ENCODE measurements at places on chromosomes 5 and 9.

- DNase-seq: no peak
These were observed 12.4 kb downstream of the CCDC187 start for GRCh38 chr9:136291306-136292025.

- no peak for DNase-seq
These were observed 47.3 kb downstream of the SLC1A1 start for GRCh38 chr9:4537581-4537980.

GRCh38 chr5:89128092-89128491 is 245.1 kb upstream of the MEF2C start:
- no peak for DNase-seq

GRCh38 chr9:81771571-81771970 is 82.2 kb upstream of the TLE1 start:
- no peak for DNase-seq

- no peak for DNase-seq
These were observed 419.2 kb downstream of the AGTPBP1 start for GRCh38 chr9:85322592-85322991.

DNA sequence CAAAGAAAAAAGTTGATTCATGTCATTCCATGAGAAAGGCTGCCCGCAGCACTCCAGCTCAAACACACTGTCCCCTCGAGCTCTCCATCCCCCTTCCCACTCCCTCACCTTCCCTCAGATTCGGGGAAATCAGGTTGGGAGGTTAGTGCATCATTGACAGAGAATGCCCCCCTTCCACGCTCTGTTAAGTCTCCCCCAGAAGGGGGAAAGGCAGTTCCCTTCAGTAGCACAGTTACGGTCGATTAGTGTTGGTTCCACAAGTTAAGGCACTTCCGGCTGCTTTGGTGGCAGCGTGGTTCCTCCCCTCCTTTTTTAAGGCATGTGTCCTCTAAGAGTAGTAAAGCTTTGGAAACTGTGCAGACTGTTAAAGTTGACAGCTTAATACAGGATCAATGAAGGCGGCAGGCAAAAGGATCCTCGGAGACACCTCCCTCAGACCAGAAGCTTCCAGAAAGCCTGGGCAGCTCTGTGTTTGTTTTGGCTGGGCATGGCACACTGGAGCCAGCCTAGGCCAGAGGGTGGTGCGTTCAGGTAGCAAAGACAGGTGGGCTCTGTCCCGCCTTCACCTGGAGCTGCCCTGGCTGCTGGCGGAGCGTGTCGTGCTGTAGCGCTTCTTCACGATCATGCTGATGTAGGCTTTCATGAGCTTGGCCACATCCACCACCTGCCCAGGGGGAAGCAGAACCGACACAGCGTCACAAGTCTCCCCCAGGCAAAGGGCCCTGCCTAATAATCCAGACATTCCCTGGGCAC is 49.5 kb upstream of the RETREG1 start:
- DNase-seq: no peak

DNA sequence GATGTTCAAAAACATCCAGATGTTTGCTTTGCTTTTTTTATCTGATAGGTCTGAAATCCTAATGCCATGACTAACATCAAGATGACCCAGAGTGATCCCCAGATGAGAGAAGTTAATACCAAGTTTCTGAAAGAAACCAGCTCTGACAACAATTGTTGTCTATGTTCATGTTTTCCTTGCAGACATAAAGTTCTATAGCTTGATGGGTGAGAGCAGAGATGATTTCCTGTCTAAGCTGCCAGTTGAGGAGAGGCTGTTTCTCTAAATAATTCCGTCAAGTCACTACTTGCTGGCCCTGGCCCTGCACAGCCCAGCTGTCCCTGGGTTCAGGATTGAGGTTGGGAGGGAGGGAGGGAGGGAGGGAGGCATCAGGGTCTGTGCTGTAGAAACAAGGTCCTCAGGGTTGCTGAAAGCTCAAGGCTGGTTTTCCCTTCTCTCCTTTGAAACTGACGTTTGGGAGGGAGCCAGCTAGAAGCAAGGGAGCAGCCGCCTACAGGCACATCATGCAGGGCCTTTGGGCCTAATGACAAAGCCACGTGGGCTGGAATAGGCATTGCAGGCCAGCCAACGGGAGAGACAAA is 3.9 kb downstream of the SPARC start:
- DNase-seq: no peak

DNA sequence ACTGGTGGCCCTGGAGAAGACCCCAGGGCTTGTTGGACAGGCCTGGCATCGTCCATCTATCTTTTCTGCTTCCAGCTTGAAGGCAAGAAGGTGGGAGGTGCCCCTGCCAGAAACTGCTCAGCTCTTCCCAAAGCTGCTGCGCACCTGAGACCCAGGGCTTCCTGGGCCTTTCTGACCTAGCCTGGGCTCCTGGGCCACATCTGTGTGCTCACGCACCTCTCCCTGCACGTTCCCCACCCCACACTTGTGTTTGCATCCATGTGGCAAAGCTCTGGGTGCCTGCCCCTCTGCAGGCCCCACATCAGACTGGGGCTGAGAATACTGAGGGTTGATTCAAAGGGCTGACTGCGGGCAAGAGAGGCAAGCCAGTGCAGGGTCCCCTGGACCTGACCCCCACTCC is 63.4 kb downstream of the PFDN1 start:
- no peak for DNase-seq

- no peak for DNase-seq
These were observed 69.4 kb downstream of the C9orf50 start for GRCh38 chr9:129551393-129551973.

GRCh38 chr5:164300295-164300694 is 794.9 kb downstream of the MAT2B start:
- DNase-seq: no peak

DNA sequence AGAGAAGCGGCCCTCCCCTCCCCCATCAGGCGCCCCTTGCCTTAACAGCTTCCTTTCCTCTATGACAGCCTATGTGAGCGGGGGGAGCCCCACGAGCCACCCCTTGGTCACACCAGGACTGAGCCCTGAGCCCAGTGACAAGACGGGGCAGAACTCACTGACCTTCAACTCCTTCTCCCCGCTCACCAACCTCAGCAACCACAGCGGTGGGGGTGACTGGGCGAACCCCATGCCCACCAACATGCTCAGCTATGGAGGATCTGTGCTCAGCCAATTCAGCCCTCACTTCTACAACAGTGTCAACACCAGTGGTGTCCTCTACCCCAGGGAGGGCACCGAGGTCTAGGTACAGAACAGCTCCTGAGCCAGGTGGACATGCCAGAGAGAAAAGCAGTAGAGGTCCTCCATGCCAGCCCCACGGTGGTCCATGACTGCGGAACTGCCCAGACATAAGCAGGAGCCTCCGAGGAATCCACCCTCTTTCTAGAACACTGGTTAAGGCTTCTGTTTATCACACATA is 2.6 kb downstream of the FOXI1 start:
- DNase-seq: no peak

DNA sequence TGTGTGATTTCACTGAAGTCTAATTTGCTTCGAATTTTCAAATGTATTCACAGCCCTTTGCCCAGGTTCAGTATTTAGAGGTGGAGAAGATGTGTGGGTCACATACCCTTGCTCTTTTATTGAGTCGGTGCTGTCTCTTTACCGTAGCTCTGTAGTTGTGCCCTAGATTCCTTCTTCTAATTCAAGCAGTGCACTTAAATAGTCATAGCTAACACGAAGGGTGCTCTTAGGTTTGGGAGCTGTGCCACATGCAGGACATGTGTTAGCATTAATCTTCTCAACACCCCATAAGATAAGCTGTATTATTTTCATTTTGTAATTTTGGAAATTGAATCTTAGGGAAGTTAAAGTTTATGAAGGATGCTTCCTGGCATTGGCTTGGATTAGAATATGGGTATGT is 293.3 kb downstream of the MAST4 start:
- DNase-seq: no peak

DNA sequence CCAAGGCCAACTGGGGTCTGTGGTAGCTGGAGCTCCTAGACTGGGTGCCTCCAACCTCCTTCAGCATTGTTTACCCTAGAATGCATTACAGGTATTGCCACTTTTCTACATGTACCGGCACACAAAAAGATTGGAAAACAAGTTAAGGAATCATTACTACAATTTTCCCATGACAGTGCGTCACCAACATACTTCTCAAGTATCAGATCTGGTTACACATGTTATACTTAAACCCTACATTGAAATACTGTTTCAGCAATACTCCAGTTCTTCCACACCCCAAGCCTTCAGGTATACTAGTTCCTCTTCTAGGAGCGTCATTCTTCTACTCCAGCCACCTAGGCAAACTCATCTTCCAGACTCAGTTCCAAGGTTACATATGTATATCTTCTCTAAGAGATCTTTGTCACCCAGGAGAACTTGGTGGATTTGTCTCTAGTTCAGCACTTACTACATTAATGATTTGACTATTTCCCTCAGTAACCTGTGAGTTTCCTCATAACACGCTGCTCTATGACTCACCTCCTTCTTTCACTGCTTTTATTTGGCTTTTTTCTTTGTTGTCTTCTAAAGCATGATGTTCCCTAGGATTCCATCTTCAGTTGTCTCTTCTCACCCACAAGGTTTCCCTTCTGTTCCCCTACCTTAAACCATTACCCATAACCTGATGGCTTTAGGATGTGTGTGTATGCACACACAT is 217.0 kb downstream of the AP3B1 start:
- DNase-seq: no peak

DNA sequence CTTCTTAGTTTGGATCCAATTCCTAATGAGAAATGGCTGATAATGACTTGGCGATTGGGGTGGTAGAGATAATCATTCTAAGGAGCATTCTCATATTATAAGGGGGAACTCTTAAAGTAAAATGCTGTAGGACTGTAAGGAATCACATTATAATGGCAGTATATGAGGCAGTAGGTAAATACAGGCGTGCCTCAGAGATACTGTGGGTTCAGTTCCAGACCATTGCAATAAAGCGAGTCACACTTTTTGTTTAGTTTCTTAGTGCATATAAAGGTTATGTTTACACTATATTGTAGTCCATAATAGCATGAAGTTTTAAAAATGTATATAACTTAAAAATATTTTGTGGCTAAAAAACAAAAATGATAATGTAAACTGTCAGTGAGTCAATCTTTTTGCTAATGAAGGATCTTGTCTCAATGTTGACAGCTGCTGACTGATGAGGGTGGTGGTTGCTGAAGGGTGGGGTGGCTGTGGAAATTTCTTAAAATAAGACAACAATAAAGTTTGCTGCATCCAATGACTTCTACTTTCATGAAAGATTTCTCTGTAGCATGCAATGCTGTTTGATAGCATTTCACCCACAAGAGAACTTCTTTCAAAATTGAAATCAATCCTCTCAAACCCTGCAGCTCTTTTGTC is 15.8 kb downstream of the NMUR2 start:
- DNase-seq: no peak

GRCh38 chr9:99127356-99128132 is 22.6 kb downstream of the TGFBR1 start:
- DNase-seq: no peak

DNA sequence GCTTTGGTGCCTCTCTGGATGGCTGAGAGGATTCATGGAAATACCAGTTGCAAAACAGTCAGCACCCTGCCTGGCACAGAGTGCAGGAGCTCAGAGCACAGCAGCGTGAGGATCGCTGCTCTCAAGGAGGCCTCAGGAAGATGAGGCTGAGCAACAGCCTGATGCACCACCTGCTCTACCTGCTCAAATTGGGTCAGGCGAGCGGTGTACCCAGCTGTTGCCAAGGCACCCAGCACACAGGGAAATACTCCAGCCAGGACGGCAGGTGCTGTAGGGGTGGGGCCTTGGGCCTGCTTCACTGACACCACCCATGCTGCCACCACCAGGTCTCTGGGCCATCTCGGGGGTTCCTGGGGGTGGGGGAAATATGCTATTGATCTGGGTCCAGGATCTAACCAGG is 4.3 kb downstream of the EEIG1 start:
- DNase-seq: no peak

DNA sequence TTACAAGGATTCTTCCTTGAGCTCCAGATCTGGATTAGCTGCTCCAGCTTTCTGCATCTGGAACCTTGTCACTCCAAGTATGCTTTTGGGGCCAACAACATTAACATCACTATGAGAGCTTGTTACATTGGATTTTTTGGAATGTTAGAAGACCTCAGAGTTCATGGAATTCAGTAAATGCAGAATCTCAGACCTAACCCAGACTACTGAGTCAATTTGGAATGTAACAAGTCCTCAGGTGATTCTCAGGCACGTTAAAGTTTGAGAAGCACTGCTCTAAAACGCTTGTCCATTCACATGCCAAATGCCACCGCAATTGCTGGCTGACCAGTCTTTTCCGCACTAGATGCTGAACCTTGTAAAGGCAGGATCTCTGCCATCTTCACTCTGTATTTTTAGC is 251.4 kb upstream of the TRIM32 start:
- no peak for DNase-seq

DNA sequence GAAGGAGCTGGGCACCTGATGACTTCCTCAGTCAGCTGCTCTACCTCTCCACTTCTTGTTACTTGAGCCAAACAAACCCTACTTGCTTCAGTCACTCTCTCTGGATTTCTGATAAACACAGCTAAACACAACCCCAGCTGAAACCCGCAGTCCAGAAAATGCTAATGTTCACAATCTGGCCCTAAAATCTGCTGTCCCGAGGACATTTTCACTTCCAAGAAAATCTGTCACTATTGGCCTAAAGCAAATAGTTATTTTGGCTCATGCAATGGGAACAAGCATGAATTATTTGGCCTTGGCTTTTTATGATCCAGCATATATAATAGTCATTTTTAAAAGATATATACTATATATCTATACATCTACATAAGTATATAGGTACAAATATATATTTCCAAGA is 19.1 kb downstream of the FAM81B start:
- no peak for DNase-seq

- DNase-seq: no peak
These were observed 60.3 kb downstream of the RASA1 start for GRCh38 chr5:87327998-87328397.

DNA sequence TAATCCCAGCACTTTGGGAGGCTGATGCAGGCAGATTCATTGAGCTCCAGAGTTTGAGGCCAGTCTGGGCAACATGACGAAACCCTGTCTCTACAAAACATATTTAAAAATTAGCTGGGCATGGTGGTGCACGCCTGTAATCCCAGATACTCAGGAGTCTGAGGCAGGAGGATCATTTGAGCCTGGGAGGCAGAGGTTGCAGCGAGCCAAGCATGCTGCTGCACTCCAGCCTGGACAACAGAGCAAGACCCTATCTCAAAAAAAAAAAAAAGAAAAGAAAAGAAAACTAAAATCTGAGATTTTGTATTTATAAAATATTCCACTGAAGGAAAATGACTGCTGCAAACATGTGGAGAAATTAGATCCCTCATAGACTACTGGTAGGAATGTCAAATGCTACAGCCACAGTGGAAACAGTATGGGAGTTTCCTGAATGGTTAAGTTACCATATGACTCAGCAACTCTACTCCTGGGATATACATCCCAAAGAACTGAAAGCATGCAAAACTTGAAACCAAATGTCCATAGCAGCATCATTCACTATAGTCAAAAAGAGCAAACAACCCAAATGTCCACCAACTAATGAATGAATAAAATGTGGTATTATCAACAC is 106.1 kb downstream of the UBAP2 start:
- DNase-seq: no peak

GRCh38 chr5:117212866-117213265 is 638.2 kb upstream of the SEMA6A start:
- no peak for DNase-seq
